ENCODE measurements at places on chromosomes 1 and 21.

GRCh38 chr1:157829711-157830110 lies 9.8 kb upstream of the FCRL1 start:
- no peaks in the 10 kb centered on the region for H3K36me3 ChIP-seq
- H3K4me3 ChIP-seq, result no peak overlapping the region
- H3K27me3 ChIP-seq, result no peaks in the 10 kb centered on the region
- DNase-seq, result no peak
- H3K27ac ChIP-seq, result no peak overlapping the region

DNA sequence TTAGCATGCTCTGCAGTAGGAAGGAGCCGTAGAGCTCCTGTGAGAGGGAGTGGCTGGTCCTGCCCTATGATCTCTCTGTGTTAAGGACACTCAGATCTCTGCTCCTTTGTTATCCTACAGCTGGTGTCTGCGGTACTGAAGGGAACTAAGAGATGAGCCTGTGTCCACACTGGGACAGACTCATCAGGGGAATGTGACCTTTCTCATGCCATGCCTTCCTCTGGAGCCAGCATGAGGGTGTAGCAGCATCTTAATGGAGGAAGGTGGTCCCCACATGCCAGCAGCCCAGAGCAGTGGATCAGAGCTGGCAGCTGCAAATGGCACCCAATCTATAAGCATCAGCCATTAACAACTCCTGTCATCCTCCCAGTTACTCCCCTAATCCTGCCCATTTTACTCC lies 24.7 kb upstream of the GUCA2B start:
- no peak overlapping the region for H3K27ac ChIP-seq
- H3K4me3 ChIP-seq, result no peak overlapping the region
- peaks cover 9% of the 10 kb centered on the region for H3K27me3 ChIP-seq
- H3K36me3 ChIP-seq, result no peaks in the 10 kb centered on the region
- H3K4me1 ChIP-seq, result no peaks in the 10 kb centered on the region
- DNase-seq, result no peak

DNA sequence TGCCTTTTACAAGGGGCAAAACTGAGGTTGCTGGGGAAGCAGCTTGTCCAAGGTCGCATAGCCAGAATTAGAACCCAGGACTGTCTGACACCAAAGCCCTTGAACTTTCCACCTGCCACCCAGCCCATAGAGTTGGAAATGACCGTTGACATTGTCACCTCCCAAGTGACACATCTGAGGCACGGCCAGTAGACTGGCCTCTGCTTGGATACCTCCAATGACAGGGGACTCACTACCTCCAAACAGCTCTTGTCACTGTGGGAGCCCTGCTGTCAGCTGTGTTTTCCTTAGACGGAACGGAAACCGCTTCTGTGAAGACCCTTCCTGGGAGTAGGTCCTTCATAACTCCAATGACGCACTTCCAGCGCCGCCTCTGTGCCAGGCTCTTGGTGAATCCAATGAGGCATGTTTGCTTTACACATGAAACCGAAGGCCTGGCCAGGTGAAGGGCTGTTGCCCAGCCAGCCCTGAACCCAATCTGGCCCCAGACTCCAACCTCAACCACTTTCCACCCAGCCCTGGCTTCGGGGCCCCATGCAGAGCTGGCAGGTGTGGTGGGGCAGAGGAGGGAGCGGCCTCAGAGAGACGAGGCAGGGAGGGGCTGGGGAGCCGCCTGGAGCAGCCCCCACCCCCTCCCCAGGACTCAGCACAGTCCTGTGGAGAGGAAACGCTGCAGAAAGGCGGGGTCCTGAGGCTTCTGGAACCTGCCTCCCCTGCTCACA lies 109.2 kb upstream of the IFFO2 start:
- H3K27me3 ChIP-seq, result no peaks in the 10 kb centered on the region
- DNase-seq, result peak; percentile 82
- H3K36me3 ChIP-seq, result no peaks in the 10 kb centered on the region
- no peak overlapping the region for H3K27ac ChIP-seq

- no peak for DNase-seq
- H3K36me3 ChIP-seq, result no peaks in the 10 kb centered on the region
- H3K27me3 ChIP-seq, result no peaks in the 10 kb centered on the region
- no peak overlapping the region for H3K27ac ChIP-seq
- no peak overlapping the region for H3K4me3 ChIP-seq
These were observed 38.2 kb downstream of the TMEM51 start for GRCh38 chr1:15191770-15192169.

- H3K27ac ChIP-seq, result no peak overlapping the region
- no peaks in the 10 kb centered on the region for H3K4me1 ChIP-seq
- H3K27me3 ChIP-seq, result no peaks in the 10 kb centered on the region
- no peak overlapping the region for H3K4me3 ChIP-seq
- H3K36me3 ChIP-seq, result peaks cover 8% of the 10 kb centered on the region
- peak; percentile 54 for DNase-seq
These were observed 27.8 kb downstream of the H6PD start for GRCh38 chr1:9262096-9262986.

- no peak overlapping the region for H3K4me3 ChIP-seq
- no peaks in the 10 kb centered on the region for H3K4me1 ChIP-seq
- no peak overlapping the region for H3K27ac ChIP-seq
- H3K27me3 ChIP-seq, result no peaks in the 10 kb centered on the region
- no peak for DNase-seq
These were observed 63.5 kb upstream of the KIAA1614 start for GRCh38 chr1:180849031-180849775.

DNA sequence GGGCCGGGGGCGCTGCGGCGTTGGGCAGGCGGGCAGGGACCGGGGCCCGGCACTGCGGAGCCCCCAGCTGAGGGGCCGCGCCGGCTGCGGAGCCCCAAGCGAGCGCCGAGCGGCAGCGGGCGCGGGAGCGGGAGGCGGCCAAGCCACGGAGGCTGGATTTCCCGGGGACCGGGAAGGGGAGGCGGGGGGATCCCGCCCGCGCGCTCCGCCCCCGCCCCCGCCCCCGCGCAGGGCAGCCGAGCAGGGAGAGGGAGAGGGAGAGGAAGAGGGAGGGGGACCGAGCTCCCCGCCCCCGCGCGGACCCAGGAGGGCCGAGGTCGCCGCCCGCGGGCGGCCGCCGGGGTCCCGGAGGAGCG lies at the start of gene DLGAP3:
Gene DLGAP3, minus strand, starts transcription at position 154 of the 356 bp plus-strand sequence. CDS start 24,267 bp downstream, outside the sequence.
- no peak within 1 kb of the TSS for H3K27ac ChIP-seq
- H3K36me3 ChIP-seq, result no peaks in the 10 kb centered on the region
- peak; percentile 86 for DNase-seq
- peaks cover 58% of the 10 kb centered on the region for H3K27me3 ChIP-seq
- H3K4me1 ChIP-seq, result no peaks in the 10 kb centered on the region

DNA sequence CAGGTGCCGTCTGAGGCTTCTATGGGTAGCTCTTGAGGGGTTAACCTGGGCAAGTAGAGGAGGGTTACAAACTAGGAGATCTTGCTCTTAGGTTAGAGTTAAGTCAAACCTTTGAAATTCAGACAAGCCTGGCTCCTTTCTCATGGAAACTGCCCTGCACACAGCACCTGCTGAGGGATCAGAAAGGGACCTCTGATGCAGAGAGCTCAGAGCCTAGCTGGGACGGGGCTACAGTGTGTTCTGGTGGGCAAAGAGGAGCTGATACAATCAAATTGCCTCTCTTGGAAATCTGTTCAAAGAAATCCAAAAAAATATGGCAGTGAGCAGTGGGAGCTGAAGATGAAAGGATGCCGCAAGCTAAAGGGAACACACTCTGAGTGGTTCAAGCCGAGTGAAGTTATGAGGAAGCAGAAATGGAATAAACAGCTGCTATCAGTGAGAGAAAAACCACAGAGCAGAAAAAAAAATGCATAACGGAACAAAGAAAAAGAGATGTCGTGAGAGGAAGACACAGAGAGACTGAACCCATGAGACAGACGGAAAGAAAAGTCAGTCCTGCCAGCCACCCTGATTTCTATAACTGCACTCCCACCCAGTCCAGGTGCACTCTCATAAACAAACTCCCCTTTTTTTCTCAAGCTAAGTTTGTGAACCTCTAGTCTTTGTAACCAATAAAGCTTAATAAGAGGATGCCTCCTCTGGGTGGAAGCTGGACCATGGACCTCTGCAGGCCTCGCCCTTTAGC lies 26.6 kb downstream of the PAFAH2 start:
- H3K27ac ChIP-seq, result no peak overlapping the region
- peaks cover 26% of the 10 kb centered on the region for H3K36me3 ChIP-seq
- H3K27me3 ChIP-seq, result no peaks in the 10 kb centered on the region
- no peaks in the 10 kb centered on the region for H3K4me1 ChIP-seq
- DNase-seq, result no peak
- H3K4me3 ChIP-seq, result no peak overlapping the region

GRCh38 chr1:210741564-210741963 lies 392.4 kb downstream of the KCNH1 start:
- DNase-seq, result no peak
- H3K27ac ChIP-seq, result no peak overlapping the region
- H3K36me3 ChIP-seq, result no peaks in the 10 kb centered on the region
- no peaks in the 10 kb centered on the region for H3K27me3 ChIP-seq

DNA sequence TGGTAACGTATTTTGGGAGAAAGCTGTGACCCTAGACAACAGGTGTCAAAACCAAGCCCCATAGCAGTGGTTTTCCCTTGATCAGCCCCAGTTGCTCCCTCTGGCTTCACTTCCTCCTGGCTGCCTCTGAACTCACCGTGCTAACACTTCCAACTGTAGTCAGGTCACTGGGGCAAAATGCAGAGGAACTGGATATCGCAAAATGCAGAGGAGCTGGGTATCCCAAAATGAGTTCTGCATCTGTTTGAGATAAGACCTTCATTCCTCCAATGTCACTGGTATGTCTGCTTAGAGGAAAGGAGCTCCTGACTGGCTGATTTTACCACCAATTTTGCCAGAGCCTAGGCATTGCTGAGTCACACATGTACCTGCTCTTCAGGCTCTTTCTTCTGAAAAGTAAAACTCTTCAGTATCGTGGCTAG lies 19.6 kb upstream of the TACSTD2 start:
- H3K4me3 ChIP-seq, result no peak overlapping the region
- no peaks in the 10 kb centered on the region for H3K27me3 ChIP-seq
- peaks cover 16% of the 10 kb centered on the region for H3K4me1 ChIP-seq
- DNase-seq, result no peak
- H3K36me3 ChIP-seq, result no peaks in the 10 kb centered on the region
- H3K27ac ChIP-seq, result no peak overlapping the region

- no peaks in the 10 kb centered on the region for H3K27me3 ChIP-seq
- no peaks in the 10 kb centered on the region for H3K36me3 ChIP-seq
- DNase-seq, result no peak
These were observed 157.9 kb upstream of the BACE2 start for GRCh38 chr21:41010101-41010435.

DNA sequence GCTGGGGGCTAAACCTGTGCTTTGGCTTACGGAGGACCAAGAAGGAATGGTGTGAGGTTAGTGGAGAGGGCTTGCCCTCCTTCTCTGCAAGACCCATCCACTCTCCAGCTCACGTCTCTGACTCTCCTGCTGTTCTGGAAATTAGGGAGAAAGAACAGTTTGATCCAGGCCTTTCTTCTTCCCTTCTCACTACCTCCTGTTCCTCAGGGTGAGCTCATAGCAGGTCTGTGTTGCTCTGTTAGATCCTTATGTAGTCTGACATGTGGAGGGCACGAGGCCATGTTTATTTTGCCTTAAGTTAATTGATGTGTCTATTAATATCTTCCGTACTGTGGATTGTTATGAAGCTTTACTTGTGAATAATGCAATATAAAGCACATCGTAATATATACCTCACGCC lies 315.0 kb downstream of the GRIK1 start:
- no peaks in the 10 kb centered on the region for H3K27me3 ChIP-seq
- H3K4me1 ChIP-seq, result no peaks in the 10 kb centered on the region
- no peak overlapping the region for H3K27ac ChIP-seq
- no peaks in the 10 kb centered on the region for H3K36me3 ChIP-seq

All from osteoblast (primary cell).